SK-MEL-5 (cell line): ENCODE measurements at places on chromosomes 13 and 19. TPM values are rescaled to one million over a fixed set of nuclear protein-coding genes. Genes with fewer than 3 reads are reported as not detected.

Gene SETDB2
- 40.3 and 44.5 TPM in 2 replicates for total RNA-seq

Gene GPR42
- not detected in 2 replicates for total RNA-seq

Gene CPAMD8
- total RNA-seq: 0.11 TPM in 1 of 2 replicates, not detected in the other

Gene RGS9BP
- total RNA-seq: 0.85 and 1.8 TPM in 2 replicates

Gene C1QTNF9B
- not detected in 2 replicates for total RNA-seq

Gene HPN
- total RNA-seq: not detected in 2 replicates

Gene LIPE
- not detected in 2 replicates for total RNA-seq

Gene NLRP5
- total RNA-seq: not detected in 2 replicates

Gene AMER2
- total RNA-seq: 0.13 TPM in 1 of 2 replicates, not detected in the other

Gene OXGR1
- 0.13 TPM in 1 of 2 replicates, not detected in the other for total RNA-seq

Gene CDX2
- total RNA-seq: 2.5 and 4.4 TPM in 2 replicates

Gene KISS1R
- total RNA-seq: not detected in 2 replicates

Gene FCAR
- total RNA-seq: not detected in 2 replicates

Gene DLL3
- total RNA-seq: 42.4 and 45.3 TPM in 2 replicates

- DNase-seq: peak; percentile 50
Observed at GRCh38 chr13:22944378-22944777, 236.4 kb upstream of the SGCG start.

DNA sequence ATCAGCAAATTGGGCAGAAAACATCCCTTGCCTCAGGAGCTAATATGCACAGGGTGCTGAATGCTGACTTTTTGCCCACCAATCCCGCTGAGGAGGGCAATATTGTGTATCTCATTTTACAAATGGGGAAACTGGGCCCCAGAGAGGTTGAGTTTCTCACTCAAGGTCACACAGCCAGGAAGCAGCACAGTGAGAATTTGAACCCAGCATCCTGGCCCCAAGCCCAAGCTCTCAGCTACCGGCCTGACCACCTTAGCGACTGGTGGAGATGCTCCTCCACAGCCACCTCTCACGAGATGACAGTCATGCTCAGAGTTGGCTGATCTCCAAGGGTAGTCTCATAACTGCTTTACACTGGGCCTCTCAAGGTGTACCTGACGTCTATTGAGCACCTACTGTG is 3.5 kb downstream of the FBXW9 start:
- no peak for DNase-seq

GRCh38 chr19:12052091-12052496 is 667 bp downstream of the ZNF878 start:
- no peak for DNase-seq

GRCh38 chr13:51783428-51784094 is 20.4 kb downstream of the DHRS12 start:
- DNase-seq: no peak

DNA sequence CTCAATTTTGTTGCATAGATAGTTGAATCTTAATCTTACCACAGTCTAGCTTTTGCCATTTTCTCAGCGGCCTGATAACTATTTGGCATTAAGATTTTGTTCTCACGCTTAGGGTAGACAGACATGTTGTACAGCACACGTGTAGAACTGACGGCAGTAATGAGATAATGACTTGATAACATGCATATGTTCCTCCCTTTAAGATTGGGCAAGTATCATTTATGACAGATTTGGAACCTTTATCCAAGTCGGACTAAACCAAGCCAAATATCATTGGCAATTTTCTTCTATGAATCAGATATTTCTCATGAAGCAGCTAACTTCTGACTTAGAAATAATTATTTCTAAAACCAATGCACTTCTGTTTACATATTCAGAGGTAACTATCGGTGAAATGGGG is 205.5 kb downstream of the NDFIP2 start:
- DNase-seq: no peak

- DNase-seq: peak; percentile 23
Observed at GRCh38 chr13:26785838-26786630, 25.4 kb upstream of the GPR12 start.

GRCh38 chr13:39616087-39616694 is 13.2 kb upstream of the LHFPL6 start:
- DNase-seq: peak; percentile 87

DNA sequence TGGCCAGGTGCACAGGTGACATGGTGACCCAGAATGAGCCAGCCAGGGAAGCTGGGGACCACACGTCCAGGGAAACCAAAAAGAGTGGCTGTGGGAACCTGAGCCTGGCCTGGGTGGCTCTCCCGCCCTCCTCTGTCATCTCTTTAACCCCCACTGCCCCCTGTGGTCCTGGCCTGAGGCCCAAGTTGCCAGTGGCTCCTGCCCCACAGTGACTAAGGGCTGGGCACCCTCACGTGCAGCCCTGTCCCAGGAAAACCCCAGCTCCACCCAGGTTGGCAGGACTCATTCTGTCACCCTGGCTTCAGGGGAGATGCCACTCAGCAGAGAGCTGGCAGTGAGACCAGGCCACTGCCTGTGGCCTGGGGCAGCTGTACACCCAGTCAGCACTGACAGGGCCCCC is 30.6 kb upstream of the ISYNA1 start:
- no peak for DNase-seq

GRCh38 chr13:26457212-26457611 is 100.3 kb upstream of the WASF3 start:
- peak; percentile 14 for DNase-seq

DNA sequence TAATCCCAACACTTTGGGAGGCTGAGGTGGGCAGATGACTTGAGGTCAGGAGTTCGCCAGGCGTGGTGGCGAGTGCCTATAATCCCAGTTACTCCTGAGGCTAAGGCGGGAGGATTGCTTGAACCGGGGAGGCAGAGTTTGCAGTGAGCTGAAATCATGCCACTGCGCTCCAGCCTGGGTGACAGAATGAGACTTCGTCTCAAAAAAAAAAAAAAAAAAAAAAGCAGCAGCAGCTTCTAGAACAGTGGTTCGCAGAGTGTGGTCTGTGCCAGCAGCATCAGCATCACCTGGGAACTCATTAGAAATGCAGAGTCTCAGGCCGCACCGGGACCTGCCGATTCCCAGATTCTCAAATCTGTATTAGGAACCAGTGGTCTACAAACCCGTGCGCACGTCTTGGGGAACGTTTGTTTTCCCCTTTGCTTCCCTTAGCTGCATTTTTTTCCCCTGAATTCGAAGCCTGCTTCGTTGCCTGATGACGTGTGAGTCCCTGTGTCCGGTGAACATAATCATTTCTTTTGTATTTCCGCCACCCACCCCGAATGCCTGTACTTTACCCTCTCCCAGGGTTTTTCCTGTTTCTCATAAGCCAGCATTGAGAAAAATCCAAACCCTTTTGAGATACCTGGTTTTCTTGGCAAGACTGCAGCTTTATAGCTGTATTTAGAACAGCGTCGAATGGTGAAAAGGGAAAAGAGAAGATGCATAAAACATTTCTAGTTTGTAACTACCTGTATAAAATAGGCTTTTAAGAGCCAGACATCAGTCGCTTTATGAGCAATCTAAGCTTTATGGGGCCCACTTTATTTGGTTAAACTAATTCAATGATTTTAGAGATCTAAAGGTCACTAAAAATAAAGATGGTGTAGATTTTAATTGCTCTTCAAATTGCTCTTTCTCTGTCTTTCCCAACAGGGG is 49.8 kb downstream of the BICRA start:
- DNase-seq: no peak

GRCh38 chr13:95471960-95472359 is 80.6 kb upstream of the CLDN10 start:
- no peak for DNase-seq

GRCh38 chr13:40409278-40409677 is 257.2 kb downstream of the FOXO1 start:
- no peak for DNase-seq

GRCh38 chr13:85520445-85520844 is 278.8 kb downstream of the SLITRK6 start:
- no peak for DNase-seq

DNA sequence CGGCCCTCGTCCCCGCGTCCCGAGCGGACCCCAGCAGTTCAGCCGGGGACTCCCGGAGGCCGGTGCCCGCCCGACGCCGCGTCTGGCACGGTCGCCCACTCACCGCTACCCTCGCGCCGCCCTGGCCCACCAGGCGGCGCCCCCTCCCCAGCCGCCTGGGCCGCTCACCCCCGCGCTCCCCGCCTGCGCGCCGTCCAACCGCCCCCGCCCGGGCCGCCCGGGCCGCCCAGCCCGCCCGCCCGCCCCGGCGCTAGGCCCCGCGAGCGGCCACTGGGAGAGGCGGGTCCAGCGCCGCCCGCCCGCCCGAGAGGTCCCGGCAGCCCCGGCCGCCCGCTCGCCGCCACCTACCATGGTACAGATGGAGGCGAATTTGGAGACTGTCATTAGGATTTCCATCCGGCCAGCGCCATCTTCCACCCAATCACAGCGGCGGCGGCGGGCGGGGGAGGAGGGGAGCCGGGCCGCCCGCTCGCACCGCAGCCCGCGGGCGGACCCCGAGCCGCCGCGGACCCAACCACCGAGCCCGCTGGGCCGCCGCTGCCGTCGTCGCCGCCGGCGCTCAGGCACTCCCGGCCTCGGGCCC is at the start of gene USP12:
Gene USP12 (minus strand): TSS at position 568 of the 583 bp plus-strand sequence. CDS start 172 bp downstream, at position 396.
- DNase-seq: peak; percentile 34

- no peak for DNase-seq
Observed at GRCh38 chr13:102657630-102658029, 37.2 kb downstream of the METTL21C start.

- no peak for DNase-seq
Observed at GRCh38 chr19:32719611-32720059, at the start of gene TDRD12. TDRD12 (plus strand) TSS chr19:32719767; CDS start chr19:32720073, 306 bp downstream.

GRCh38 chr13:48151363-48152161 is 56.7 kb upstream of the MED4 start:
- no peak for DNase-seq

DNA sequence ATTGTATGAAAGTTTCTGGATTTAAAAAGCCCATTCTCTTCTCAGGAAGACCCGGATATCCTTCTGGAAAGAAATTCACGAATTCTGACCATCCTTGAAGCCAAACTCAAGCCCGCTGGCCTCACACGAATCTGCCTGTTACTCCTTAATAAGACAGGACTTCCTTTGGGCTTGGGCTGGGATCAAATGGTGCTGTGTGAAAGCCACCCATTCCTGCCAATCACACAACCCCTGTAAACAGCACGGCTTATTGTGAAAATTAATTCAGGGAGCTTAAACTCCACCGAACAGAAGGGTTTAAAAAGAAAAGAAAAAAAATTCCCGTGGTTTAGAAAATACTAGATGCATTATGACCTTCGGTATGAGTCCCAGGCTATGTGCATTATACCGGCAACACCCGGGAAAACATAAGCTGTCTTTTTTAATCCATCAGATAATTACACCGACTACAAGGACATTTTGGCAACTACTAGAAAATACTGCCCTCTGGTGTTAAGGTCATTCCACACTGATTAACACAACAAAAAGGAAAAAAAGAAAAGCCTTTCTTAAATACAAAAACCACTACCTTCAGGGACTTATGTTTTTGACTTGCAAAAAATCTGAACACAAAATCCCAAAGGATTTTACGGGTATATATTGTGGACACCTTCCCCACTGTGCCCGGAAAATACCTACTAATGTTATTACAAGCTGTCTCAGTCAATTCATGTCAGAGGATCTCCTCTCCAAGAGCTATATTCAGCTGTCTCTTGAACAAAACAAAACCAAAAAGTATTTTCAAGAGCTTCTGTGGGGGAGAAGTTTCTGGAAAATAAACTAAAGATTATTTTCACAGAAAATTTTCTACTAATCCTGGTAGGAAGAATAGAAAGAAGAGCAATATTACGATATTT is 76.0 kb upstream of the LSM14A start:
- peak; percentile 78 for DNase-seq

DNA sequence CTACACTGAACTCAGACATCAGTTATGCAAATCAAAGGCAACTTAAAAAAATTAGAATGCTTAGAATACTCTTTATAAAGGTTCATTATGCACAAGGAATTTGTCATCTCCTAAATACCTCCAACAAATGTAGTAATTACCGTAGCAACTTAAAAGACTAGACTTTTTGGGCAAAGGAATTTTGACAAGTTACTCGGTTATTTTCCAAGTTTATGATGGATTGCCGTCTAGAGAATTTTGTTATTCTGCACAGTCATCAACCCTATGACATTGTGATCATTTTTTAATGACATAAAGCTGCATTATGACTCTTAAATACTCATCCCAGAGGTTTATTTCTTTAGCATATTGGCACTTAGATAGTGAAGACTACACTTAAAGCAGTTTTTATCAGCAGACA is 71.9 kb downstream of the TRPC4 start:
- DNase-seq: no peak

DNA sequence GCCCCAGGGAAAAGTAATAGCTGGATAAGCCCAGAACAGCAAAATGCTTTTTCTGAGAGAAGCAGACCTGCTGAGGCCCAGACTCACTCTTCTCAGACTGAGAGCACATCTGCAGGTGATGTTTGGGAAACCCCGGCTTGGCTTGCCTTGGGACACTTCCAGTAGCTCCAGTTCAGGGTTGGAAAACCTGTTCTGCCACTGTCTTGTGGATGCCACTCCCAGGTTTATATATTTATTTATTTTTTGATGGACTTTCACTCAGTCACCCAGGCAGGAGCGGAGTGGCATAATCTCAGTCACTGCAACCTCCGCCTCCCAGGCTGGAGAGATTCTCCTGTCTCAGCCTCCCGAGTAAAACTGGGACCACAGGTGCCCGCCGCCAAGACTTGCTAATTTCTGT is 8.0 kb upstream of the SMARCA4 start:
- DNase-seq: no peak

- DNase-seq: no peak
Observed at GRCh38 chr13:78022164-78022877, 103.7 kb upstream of the EDNRB start.

GRCh38 chr19:5572556-5573286 is 5.0 kb upstream of the TINCR start:
- DNase-seq: no peak

DNA sequence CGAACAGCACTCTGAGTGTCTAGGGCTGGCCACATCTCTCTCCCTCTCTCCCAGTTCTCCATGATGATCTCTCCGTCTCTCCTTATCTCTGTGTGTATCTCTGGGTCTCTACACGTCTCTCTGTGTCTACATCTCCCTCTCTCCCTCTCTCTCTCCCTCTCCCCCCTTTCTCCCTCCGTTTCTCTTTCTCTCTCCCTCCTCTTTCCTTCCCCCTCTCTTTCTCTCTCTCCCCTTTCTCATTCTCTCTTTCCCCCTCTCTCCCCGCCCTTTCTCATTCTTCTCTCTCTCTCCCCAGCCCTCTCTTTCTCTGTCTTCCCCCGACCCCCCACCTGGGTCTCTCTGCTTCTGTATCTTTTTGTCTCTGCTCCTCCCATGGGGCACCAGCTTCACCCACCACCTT is 21.3 kb upstream of the TNFAIP8L1 start:
- DNase-seq: no peak

GRCh38 chr13:48066310-48066989 is 28.5 kb downstream of the MED4 start:
- DNase-seq: peak; percentile 46

GRCh38 chr19:38647368-38647965 is at the start of gene ACTN4:
ACTN4 (plus strand) TSS chr19:38647649; CDS start chr19:38647746, 97 bp downstream.
- DNase-seq: peak; percentile 94

- DNase-seq: no peak
Observed at GRCh38 chr13:97502181-97502580, 68.2 kb downstream of the RAP2A start.

GRCh38 chr13:111667757-111668156 is 347.3 kb downstream of the TEX29 start:
- DNase-seq: no peak
